ENCODE measurements at places on chromosomes 12 and 14. TPM values are rescaled to one million over a fixed set of nuclear protein-coding genes. Genes with fewer than 3 reads are reported as not detected.

Gene PHLDA1
- polyA plus RNA-seq, result 8.2 TPM

Gene CPNE8
- 9.3 TPM for polyA plus RNA-seq

Gene CMKLR1
- polyA plus RNA-seq, result 9.5 TPM

DNA sequence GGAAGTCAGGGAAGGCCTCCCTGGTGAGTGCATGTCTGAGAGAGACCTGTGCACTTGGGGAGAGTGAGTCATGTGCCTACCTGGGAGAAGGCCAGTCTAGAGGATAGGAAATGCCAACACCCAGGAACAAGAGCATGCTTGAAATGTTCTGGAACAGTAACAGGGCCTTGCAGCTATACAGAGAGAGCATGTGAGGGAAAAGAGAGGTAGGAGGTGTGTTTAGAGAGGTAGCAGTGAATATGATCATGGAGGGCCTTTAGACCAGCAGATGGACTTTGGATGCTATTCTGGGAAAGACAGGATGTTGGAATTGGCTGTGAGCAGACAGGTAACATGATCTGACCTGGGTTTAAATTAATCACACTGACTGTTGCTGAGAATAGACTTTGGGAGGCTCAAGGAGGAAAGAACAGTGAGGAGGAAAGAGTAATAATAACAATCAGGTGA, 1143.6 kb downstream of the FLRT2 start:
- no peaks in the 10 kb centered on the region for H3K27me3 ChIP-seq
- H3K4me3 ChIP-seq, result no peak overlapping the region
- H3K27ac ChIP-seq, result no peak overlapping the region
- no peaks in the 10 kb centered on the region for H3K4me1 ChIP-seq

DNA sequence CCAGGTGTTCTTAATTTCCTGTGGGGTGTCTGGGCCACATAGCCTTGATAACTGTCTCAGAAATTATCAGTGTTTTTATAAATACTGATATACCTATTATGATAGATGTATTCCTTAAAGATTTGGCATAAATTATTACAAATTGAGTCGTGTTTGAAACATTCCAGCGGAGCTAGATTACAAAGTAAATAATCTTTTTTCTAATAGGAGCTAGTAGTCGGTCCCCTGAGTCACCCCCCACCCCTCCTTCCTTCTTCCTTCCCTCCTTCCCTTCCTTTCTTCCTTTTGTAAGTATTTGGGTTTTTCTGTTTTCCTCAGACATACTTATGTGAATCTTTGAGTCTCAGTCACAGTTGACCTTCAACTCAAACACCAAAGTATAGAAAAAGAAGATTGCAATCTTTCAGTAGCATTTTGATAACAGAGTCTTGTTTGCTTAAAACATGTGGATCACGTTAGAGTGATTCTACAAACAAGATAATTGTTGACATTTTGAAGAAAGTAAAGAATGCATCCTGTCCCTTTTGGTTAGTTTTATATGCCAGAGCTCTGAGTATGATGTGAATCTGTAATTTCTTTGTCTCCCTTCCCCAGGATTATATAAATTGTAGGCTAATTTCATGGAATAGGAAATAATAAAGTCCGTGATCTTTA, 264.0 kb downstream of the FUT8 start:
- no peaks in the 10 kb centered on the region for H3K4me1 ChIP-seq
- H3K36me3 ChIP-seq, result no peaks in the 10 kb centered on the region
- H3K27me3 ChIP-seq, result no peaks in the 10 kb centered on the region
- no peak for DNase-seq
- no peak overlapping the region for H3K27ac ChIP-seq
- H3K4me3 ChIP-seq, result no peak overlapping the region

GRCh38 chr12:4037747-4038312, 164.6 kb upstream of the PARP11 start:
- no peak overlapping the region for H3K27ac ChIP-seq
- no peaks in the 10 kb centered on the region for H3K27me3 ChIP-seq
- H3K4me3 ChIP-seq, result no peak overlapping the region
- H3K4me1 ChIP-seq, result no peaks in the 10 kb centered on the region
- no peaks in the 10 kb centered on the region for H3K36me3 ChIP-seq

- H3K27ac ChIP-seq, result peak overlapping the region; percentile 49
- peak; percentile 95 for DNase-seq
- H3K4me1 ChIP-seq, result peaks cover 21% of the 10 kb centered on the region
- peak overlapping the region; percentile 61 for H3K4me3 ChIP-seq
- H3K36me3 ChIP-seq, result no peaks in the 10 kb centered on the region
Observed at GRCh38 chr14:102314242-102315011, 5.1 kb upstream of the ZNF839 start.

GRCh38 chr12:6534945-6535696, 804 bp downstream of the GAPDH start:
- peak; percentile 73 for DNase-seq
- no peaks in the 10 kb centered on the region for H3K27me3 ChIP-seq
- peaks cover 34% of the 10 kb centered on the region for H3K4me1 ChIP-seq
- H3K27ac ChIP-seq, result peak overlapping the region; percentile 92

GRCh38 chr14:22071006-22071405, 397.4 kb upstream of the OR4E1 start:
- no peaks in the 10 kb centered on the region for H3K36me3 ChIP-seq
- H3K27ac ChIP-seq, result no peak overlapping the region
- H3K4me1 ChIP-seq, result no peaks in the 10 kb centered on the region
- H3K27me3 ChIP-seq, result no peaks in the 10 kb centered on the region

Gene C1S
- 271 TPM for polyA plus RNA-seq

Gene RGS6
- polyA plus RNA-seq, result 21.3 TPM

- peaks cover 16% of the 10 kb centered on the region for H3K4me1 ChIP-seq
- no peak for DNase-seq
- H3K27ac ChIP-seq, result no peak overlapping the region
- no peaks in the 10 kb centered on the region for H3K36me3 ChIP-seq
- H3K4me3 ChIP-seq, result no peak overlapping the region
- no peaks in the 10 kb centered on the region for H3K27me3 ChIP-seq
Observed at GRCh38 chr12:3087758-3088650, 10.8 kb downstream of the TSPAN9 start.

Gene APOF
- polyA plus RNA-seq, result not detected

DNA sequence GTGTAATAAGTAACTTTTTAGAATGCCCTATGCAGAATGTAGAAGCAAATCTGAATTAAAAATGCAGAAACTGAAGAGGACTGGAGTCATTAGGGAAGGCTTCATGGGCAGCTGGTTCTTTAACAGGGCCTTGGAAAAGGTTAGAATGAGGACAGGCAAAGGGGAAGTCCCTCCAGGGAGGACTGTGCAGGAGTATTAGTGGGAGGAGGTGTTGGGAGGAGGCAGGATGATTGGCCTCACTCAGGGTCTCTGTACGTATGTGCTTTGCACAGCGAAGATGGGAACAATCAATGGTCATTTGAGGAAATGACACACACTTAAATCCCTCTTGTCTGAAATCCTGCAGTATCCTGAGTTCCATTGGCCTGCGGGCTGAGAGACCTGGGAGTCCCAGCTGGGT, 119.7 kb downstream of the PTCSC3 start:
- no peak overlapping the region for H3K27ac ChIP-seq
- H3K4me3 ChIP-seq, result no peak overlapping the region
- no peaks in the 10 kb centered on the region for H3K36me3 ChIP-seq
- no peak for DNase-seq
- no peaks in the 10 kb centered on the region for H3K27me3 ChIP-seq

DNA sequence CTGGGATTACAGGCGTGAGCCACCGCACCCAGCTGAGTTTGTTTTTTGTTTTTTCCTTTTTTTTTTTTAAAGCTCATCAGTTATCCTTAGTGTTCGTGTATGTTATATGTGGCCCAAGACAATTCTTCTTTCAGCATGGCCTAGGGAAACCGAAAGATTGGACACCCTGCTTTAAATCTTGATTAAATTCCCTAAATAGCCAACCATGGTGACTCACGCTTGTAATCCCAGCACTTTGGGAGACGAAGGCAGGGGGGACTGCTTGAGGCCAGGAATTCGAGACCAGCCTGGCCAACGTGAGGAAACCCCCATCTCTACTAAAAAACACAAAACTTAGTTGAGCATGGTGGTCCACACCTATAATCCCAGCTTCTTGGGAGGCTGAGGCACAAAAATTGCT, 131.1 kb downstream of the MED13L start:
- H3K4me3 ChIP-seq, result no peak overlapping the region
- no peak overlapping the region for H3K27ac ChIP-seq
- no peak for DNase-seq
- peaks cover 21% of the 10 kb centered on the region for H3K4me1 ChIP-seq
- no peaks in the 10 kb centered on the region for H3K27me3 ChIP-seq

- H3K4me1 ChIP-seq, result no peaks in the 10 kb centered on the region
- H3K36me3 ChIP-seq, result no peaks in the 10 kb centered on the region
- no peak for DNase-seq
- H3K4me3 ChIP-seq, result no peak overlapping the region
Observed at GRCh38 chr14:93628048-93628447, 160.2 kb downstream of the PRIMA1 start.

DNA sequence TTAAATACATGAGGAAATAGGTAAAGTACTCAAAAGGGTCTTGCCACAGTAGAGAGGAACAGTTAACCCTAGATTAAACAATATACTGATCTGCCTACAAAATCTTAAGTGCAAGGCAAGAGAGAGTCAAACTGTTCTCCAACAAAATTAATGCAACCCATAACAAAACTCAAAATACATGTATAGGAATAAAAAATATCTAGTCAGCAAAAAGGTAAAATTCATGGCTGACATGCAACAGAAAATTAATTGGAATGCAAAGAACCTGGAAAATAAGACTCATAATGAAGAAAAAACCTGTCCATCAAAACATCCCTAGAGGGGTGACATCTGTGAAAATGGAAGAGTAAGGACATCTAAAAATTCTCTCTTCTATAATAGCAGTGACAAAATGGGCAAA, 173.6 kb downstream of the ADAMTS20 start:
- H3K4me3 ChIP-seq, result no peak overlapping the region
- no peak for DNase-seq
- no peaks in the 10 kb centered on the region for H3K27me3 ChIP-seq
- H3K27ac ChIP-seq, result no peak overlapping the region
- H3K4me1 ChIP-seq, result no peaks in the 10 kb centered on the region

Gene EFS
- polyA plus RNA-seq, result 10.5 TPM

Gene KRT6C
- polyA plus RNA-seq, result not detected

DNA sequence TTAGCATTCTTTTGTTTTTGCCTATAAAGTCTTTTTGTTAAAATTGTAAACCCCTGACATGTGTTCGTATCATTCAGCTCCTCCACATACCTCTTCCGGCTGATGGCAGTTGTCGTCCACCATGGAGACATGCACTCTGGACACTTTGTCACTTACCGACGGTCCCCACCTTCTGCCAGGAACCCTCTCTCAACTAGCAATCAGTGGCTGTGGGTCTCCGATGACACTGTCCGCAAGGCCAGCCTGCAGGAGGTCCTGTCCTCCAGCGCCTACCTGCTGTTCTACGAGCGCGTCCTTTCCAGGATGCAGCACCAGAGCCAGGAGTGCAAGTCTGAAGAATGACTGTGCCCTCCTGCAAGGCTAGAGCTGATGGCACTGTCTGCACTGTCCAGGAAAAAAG, 7.7 kb downstream of the ALKBH2 start:
- DNase-seq, result no peak
- no peak overlapping the region for H3K27ac ChIP-seq
- no peaks in the 10 kb centered on the region for H3K4me1 ChIP-seq
- H3K36me3 ChIP-seq, result no peaks in the 10 kb centered on the region

GRCh38 chr12:40137252-40137651, 31.4 kb upstream of the SLC2A13 start:
- H3K27ac ChIP-seq, result no peak overlapping the region
- H3K4me3 ChIP-seq, result no peak overlapping the region
- H3K4me1 ChIP-seq, result no peaks in the 10 kb centered on the region

- H3K4me1 ChIP-seq, result no peaks in the 10 kb centered on the region
- no peak overlapping the region for H3K27ac ChIP-seq
- peak; percentile 53 for DNase-seq
- no peaks in the 10 kb centered on the region for H3K36me3 ChIP-seq
- H3K4me3 ChIP-seq, result no peak overlapping the region
Observed at GRCh38 chr12:44000309-44000952, 164.6 kb downstream of the TMEM117 start.

GRCh38 chr12:84035766-84036165, 876.8 kb downstream of the SLC6A15 start:
- no peaks in the 10 kb centered on the region for H3K36me3 ChIP-seq
- H3K4me3 ChIP-seq, result no peak overlapping the region
- H3K27me3 ChIP-seq, result no peaks in the 10 kb centered on the region
- H3K4me1 ChIP-seq, result no peaks in the 10 kb centered on the region
- no peak overlapping the region for H3K27ac ChIP-seq

Data from testis (tissue), 5 donors.